ENCODE measurements at places on chromosomes 3 and 15.

- no peak for DNase-seq
Observed at GRCh38 chr15:50057905-50058639, 61.0 kb downstream of the ATP8B4 start.

DNA sequence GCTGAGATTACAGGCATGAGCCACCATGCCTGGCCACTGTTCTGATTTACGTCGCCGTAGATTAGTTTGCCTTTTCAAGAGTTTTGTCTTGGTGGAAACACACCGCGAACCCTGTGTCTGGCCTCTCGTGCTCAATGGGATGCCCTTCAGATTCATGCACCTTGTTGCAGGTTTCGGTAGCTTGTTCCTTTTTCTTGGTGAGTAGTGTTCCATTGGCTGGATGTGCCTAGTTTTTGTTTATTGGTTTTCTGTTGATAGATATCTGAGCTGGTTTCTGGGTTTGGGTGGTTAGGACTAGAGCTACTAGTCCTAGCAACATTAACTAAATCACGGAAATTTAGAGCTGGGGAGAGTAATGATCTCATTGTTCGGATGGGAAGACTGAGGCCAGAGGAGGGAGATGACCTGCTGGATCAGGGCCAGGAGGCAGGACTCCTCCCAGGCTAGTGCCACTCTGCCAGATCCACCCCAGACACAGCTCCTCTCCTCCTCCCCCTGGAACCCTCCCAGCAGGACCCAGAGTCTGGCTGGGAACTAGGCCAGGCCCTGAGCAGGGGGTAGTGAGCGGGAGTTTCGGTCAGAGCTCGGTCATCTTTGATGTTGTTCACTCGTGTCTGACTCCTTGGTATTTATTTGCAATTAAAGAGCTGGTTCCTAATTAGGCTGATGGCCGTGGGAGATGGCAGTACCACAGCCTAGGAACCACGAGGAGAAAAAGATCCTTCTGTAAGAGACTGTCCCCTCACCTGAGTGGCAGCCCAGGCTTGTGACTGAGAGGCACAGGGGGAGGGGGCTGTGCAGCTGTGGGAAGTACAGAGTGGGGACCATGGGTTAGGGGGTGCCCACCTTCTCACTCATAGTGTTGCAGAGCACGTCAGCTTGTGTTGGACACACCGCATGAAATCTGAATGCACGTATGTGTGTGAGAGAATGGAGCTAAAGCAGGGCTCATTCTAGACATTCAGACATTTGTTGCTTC lies 73.4 kb downstream of the SMAD6 start:
- no peak for DNase-seq

DNA sequence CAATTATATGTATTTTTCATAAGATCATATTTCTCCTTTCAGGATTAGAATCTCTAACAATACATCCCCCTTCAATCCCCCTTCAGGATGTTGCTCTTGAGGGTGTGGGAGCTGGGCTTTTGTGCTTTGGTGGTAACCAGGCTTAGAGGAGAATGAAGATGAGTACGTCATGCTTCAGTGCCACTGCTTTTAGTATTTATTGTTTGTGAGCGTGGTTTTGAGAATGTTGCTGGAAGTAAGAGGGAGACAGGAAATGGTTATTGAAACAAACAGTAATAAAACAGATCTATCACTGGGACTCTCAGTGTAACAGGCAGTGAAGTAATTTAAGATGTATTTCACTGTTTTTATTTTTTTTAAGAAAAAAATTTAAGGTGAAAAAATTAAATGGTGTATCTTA lies 35.3 kb downstream of the GBE1 start:
- no peak for DNase-seq

- no peak for DNase-seq
Observed at GRCh38 chr3:107997671-107998070, 93.2 kb downstream of the CD47 start.

DNA sequence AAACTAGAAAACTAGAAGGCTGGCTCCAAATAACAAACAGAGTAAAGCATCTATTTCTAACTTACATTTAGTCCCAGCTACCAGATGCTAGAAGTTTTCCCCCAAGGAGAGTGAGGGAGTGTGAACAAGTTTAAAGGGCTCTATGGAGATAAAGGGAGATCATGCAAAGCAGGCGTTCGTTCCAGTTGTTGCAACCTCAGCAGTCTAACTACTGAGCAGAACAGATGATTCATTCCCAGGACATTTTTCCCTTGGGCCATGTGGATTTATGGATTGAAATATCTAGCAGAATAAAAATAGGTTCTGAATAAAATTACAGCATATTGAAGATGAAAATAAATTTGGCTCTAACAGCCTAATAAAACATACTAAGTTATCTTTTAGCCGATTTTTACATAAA lies 154.8 kb upstream of the TTC14 start:
- DNase-seq: no peak
